Activated naive CD4-positive, alpha-beta T cell (primary cell): ENCODE measurements at places on chromosomes 11 and 22.

- no peak for DNase-seq
These were observed 8.2 kb downstream of the SOX6 start for GRCh38 chr11:16347928-16348685.

DNA sequence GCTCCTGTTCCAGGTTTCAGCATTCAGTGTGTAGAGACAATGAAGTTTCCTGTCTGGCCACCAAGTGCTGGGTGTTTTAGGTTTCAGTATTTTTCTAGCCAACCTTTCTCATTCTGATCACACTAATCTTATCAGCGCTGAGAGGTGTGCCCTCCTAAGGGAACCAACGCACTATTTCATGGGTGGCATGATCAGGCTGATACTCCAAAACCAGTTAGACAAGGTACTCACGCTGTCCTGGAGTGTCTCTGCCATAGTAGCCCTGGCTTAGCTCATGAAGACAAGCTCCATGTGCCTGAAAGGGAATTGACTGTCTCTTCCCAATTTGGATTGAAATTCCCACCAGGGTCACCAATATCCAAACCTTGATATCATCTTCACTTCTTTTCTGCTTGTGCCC is 8.0 kb upstream of the RAB38 start:
- no peak for DNase-seq

- no peak for DNase-seq
These were observed 84.0 kb downstream of the GGTLC2 start for GRCh38 chr22:22728382-22728781.

DNA sequence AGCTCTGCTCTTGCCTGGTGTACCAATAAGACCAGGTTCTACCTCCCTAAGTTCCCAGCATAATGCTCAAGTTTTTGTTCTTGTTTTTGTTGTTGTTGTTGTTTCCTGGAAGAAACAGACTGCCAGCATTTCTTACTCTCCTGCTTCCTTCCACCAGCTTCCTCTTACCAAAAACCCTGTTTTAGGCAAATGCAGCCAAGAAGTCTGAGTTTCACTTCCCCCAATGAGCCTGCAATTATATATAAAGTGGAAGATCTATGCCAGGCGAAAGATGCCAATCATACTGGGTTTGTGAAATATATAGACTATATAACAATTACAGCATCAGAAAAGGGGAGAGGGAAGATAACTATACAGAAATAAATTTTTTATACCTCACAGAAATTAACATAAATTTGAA is 931.5 kb upstream of the FAT3 start:
- DNase-seq = no peak

DNA sequence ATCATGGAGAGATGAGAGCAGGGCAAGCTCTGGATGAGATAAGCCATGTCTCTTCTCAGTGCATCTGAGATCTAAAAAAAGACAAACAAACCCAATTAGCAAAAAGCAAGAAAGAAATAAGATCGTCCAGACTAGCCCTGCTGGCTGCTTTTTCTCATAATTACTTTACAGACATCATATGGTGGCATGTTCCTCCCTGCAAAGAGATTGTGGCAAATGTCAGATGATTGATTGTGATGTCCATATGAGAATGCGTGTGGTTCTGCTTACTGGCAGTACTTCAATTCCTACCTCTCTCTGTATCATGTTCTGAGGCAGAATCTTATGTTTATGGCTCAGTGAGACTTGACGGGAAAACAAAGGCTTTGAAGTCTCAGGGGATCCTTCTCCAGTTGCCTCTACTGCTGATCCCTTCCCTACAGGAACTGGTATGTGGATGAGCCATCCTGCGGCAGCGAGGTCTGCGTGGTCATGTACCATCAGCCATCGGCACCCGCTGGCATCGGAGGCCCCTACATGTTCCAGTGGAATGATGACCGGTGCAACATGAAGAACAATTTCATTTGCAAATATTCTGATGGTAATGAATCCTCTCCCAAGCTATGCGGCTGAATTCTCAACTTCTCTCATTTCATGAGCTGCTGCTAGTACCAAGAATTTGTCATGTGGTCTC is 8.8 kb downstream of the LAYN start:
- no peak for DNase-seq

GRCh38 chr11:102522312-102523188 is 8.0 kb downstream of the MMP7 start:
- DNase-seq = no peak

GRCh38 chr11:20351751-20352262 is 11.7 kb upstream of the HTATIP2 start:
- no peak for DNase-seq

DNA sequence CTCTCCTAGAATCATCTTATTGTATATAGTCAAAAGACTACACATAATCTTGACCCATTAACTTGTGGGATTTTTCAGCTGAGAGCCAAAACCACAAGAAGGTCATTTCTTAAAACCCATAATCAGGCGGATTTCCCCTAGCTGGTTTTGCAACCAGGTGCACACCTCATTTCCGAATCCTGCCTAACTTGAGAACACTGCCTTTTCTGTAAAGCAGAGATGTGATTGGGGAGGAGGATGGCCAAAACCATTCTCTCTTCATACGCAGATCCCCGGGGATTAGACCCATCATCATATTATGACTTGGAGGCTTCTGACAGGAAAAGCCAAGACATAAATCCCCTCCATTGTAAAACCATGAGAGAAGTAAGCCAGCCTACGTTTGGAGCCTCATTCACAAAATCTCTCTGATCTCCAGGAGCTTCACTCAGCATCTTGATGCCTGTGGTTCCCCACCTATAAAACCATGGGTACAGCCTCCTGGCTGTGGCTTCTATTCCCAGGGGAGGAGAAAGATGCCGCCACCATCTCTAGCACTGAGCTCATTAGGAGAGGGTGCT is 191.3 kb downstream of the KIF18A start:
- no peak for DNase-seq

DNA sequence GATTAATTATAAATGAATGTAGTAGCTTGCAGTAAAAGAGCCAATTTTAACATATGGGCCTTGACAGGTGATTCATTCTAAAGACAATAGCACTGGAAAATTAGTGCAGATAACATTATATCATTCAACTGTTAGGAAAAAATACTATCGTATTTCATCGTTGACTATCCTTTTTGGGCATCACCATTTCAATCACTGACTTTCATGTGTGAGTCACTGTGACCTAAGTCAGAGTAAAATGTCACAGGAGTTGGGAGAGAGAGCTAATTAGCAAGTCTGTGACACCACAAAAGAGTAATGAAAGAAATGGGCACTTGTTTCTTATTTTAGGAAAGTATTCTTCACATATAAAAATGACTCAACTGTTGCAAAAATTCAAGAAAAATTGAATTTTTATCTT is 253.8 kb upstream of the CNTN5 start:
- no peak for DNase-seq

GRCh38 chr11:64716473-64717267 is 6.3 kb downstream of the NRXN2 start:
- DNase-seq = no peak

GRCh38 chr22:42688241-42689211 is 32.1 kb downstream of the A4GALT start:
- DNase-seq = no peak

- no peak for DNase-seq
These were observed 1260.9 kb downstream of the BRD1 start for GRCh38 chr22:48566741-48567140.

GRCh38 chr22:30697975-30698374 is 3.3 kb downstream of the OSBP2 start:
- no peak for DNase-seq

- DNase-seq = no peak
These were observed 9.5 kb downstream of the KCTD17 start for GRCh38 chr22:37060801-37061610.

DNA sequence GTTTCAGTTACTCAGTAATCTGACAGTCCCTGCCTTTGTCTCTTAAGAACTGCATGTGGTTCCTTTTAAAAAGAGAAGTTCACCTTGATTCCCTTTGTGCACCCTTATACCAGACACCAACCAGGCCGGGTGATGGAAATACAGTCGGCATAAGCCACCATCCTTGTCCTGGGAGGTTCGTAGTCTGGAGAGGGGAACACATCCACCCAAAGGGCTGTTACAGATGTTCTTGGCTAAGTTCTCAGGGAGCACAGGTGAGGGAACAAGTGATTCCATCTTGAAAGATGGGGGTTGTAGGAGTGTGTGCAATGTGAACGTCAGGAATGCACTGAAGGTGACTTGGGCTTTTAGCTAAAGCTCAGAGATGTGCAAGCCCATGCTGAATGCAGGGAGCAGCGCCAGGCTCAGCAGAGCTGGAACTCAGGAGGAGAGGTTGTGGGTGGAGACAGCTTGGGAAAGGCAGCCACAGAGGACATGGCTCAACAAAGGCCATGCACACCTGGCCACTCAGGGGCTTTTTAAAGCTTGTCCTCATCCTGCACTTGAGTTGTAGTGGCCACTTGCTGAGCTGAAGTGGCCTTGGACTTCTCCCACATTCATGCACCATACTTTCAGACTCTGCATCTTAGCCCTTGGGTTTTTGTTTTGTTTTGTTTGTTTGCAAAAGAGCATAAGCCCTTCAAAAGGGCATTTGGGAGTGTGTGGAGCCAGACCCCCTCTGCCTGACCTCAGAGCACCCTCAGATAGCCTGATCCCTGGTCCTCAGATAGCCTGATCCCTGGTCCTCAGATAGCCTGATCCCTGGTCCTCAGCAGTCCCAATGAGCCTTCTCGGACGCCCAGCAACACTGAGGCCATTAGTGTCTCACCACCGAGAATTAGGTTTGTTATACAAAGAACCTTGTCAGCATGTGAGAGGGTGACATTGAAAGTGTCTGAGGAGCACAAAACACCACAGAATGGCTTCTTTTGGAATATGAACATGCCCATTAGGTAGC is 12.7 kb upstream of the TMA7B start:
- no peak for DNase-seq

GRCh38 chr11:97544431-97544830 is 1154.6 kb downstream of the JRKL start:
- DNase-seq = no peak
